HuH-7 (cell line): ENCODE measurements at places on chromosomes 13 and 19.

GRCh38 chr13:106183410-106184065 lies 351.9 kb downstream of the EFNB2 start:
- peak; percentile 15 for DNase-seq

- no peak for DNase-seq
Measured at GRCh38 chr13:46401432-46401831, 14.4 kb upstream of the RUBCNL start.

- no peak for DNase-seq
Measured at GRCh38 chr13:19794631-19795030, 11.9 kb upstream of the PSPC1 start.

GRCh38 chr13:38399535-38399934 lies 49.9 kb downstream of the UFM1 start:
- no peak for DNase-seq

- DNase-seq, result no peak
Measured at GRCh38 chr13:67277581-67277980, 47.4 kb upstream of the PCDH9 start.

DNA sequence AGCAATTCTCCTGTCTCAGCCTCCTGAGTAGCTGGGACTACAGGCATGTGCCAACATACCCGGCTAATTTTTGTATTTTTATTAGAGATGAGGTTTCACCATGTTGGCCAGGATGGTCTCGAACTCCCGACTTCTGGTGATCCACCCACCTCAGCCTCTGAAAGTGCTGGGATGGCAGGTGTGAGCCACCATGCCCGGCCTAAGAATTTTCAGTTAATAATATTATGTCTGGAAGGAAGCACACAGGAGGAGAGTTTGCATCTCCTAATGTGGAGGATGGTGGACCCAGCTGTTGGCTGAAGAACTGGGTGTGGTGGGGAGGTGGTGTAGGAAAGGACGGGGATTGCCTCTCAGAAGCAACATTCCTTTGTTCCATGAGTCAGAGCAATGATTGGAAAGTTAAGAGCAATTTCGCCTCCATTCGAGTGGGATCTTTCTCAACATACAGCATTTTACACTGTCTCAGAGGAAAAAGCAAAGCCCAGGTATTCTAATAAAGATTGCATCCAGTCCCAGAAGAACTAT lies 11.9 kb downstream of the PDCD2L start:
- no peak for DNase-seq

DNA sequence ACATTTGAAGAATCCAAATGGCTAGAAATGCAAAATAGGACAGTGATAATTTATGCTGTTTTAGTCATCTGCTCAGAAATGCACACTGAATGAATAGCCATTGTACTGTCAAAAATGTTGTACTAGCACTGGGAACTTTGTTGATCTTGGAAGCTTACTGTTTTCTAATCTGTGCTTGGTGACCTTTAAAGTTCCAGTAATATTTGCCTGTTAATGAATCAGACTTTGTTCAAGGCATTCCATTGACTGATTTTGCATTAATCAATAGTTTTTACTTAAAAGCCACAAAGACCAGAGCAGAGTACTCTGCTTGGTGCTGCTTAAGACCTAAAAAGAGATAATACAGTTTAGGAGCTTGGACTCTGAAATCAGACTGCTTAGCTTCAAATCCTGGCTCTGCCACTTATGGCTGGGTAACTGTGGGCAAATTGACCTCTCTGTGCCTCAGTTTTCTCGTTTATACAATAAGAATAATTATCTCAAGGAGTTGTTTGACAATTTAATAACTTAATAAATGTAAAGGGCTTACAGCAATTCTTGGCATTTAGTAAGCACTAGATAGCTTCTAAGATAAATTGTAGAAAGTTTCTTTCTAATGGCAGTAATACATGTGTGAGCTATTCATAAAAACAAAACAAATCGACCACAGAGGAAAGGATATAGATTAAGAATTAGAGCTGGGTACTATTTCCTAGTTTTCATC lies 4.6 kb upstream of the SLAIN1 start:
- no peak for DNase-seq

- no peak for DNase-seq
Measured at GRCh38 chr13:69903081-69903480, 204.5 kb upstream of the ATXN8OS start.
